ENCODE measurements at places on chromosomes 6 and 20.

- no peak for DNase-seq
These were observed 238.2 kb downstream of the ERMARD start for GRCh38 chr6:169989594-169989993.

- DNase-seq, result no peak
These were observed 53.9 kb downstream of the AFG1L start for GRCh38 chr6:108348655-108349349.

DNA sequence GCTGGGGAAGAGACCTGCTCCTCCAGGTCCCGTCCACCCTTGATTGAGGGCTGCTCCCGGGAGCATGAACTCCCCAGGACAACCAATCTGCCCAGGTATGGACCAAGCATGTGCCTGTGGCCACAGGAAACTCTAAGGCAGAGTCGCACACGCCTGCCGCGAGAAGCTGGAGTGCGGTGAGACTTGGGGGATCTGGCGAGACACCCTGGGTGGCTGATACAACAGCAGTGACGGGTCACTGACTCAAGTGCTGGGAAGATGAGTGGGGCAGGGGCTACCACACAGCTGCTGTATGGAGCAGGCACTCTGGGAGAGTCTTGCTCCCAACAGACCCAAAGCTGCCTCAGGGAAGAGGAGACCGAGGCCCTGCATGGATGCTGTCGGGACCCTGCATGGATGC is 40.1 kb downstream of the BFSP1 start:
- DNase-seq, result no peak

GRCh38 chr6:34352305-34352937 is 40.0 kb downstream of the NUDT3 start:
- DNase-seq, result no peak

GRCh38 chr6:1385129-1386037 is 4.0 kb upstream of the FOXF2 start:
- DNase-seq, result no peak

GRCh38 chr20:62063315-62063980 is 2.2 kb downstream of the TAF4 start:
- DNase-seq, result no peak

DNA sequence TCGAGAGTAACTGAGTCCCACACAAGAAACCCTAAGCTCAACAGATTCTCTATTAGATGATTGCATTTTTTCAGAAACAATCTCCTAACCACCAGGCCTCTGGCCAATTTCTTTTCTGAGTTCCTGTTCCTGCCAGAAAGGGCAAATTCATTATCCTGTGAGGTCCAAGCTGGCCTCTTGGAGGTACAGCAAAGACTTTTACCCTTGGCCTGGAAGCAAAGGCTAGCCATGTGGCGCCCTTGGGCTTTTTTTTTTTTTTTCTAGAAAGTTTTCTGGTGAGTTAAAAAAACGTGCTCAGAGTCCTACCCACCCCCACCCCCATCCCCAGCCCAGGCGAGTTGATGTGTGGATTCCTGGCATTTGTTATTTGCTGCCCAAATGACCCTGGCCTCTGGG is 59.0 kb upstream of the EEF1A1 start:
- DNase-seq, result no peak

- no peak for DNase-seq
These were observed 98.3 kb downstream of the HAO1 start for GRCh38 chr20:7841971-7842310.

DNA sequence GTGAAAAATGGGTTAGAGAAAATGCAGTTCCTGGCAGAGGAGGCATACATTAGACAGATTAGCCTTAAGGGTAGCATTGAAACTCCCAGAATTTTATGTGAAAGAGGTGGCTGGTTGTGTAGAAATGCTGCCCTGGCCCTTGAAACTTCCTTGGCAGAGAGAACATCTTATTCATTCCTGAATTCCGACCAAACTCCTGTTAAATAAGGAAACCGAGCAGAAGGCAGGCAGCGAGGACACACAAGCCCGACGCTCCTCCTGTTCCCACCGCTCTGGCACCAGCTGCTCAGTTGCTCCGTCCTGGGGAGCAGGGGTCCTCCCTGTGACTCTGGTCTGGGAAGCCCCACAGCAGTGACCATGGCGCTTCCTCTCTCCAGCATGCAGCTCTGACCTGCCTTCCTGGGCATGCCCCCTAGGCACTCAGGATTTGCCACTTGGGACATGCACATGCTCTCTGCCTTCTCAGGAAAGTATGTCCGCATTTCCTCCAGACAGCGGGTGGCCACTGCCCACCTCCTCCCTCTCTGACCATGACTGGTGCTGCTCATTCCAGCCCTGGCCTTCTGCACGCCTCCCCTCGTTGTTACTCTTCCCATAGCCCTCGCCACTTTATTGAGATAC is 35.2 kb upstream of the CLDN20 start:
- DNase-seq, result no peak
